ENCODE measurements at places on chromosomes 1 and 21.
A peak's percentile ranks its signal among the peaks of the same experiment; 100 is the strongest.

GRCh38 chr1:111987502-111987901 is 2.0 kb downstream of the KCND3 start:
- DNase-seq, result no peak

DNA sequence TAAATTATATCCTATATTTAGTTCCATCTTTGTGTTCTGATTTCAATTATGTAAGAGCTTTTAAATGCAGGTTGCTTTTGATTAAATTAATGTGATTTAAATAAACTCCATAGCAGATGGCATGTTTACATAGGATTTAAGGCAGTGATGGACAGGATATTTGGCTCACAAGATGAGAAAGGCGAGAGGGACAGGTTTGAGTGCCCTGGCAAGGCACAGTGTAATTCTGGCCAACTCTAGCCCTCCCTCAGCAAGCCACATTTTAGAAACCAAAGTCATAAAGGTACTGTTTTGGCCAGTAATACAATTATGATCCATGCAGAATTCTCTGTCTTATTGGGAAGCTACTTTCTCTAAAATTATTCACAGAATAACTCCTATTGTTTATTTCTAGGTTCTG is 50.6 kb upstream of the C1orf146 start:
- no peak for DNase-seq

GRCh38 chr1:206631085-206631509 is 4.2 kb upstream of the DYRK3 start:
- DNase-seq, result peak; percentile 74

- DNase-seq, result no peak
These were observed 77.9 kb downstream of the POFUT2 start for GRCh38 chr21:45209685-45210284.

DNA sequence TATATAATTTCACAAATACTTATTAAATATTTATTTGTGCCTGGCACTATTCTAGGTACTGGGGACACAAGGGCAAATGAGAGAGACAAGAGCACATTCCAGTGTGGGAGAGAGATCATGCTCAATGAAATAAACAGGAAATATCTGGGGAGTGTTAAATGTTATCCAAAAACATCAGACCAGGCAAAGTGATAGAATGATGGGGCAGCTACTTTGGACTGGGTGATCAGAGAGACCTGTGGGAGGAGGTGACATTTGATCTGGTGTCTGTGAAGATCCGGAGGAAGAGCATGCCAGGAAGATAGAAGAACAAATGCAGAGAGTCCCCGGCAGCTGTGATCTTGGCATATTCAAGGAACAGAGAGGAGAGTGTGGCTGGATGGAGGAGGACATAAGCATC is 27.5 kb upstream of the GNG12 start:
- no peak for DNase-seq

GRCh38 chr1:11153184-11153583 is 36.0 kb upstream of the ANGPTL7 start:
- no peak for DNase-seq

DNA sequence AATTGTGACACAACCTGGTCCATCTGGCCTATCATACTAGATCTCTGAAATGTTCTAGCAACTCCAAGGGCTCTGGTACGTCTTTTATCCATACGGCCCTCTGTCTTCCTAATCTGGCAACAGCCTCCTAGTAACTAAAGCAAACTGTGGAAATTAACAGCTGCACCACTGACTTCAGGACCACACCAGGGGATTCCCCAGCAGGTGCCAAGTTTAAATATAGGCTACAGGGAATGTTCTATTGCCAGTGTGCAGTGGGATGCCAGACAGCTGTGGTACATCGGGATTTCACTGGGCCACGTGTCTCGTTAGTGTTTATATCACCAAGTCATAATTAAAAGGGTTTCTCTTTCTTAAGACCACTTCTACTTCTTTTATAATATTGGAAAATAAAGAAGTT is 94.3 kb downstream of the RGS2 start:
- DNase-seq, result no peak

GRCh38 chr1:28199328-28200233 is 23.1 kb upstream of the PTAFR start:
- no peak for DNase-seq

DNA sequence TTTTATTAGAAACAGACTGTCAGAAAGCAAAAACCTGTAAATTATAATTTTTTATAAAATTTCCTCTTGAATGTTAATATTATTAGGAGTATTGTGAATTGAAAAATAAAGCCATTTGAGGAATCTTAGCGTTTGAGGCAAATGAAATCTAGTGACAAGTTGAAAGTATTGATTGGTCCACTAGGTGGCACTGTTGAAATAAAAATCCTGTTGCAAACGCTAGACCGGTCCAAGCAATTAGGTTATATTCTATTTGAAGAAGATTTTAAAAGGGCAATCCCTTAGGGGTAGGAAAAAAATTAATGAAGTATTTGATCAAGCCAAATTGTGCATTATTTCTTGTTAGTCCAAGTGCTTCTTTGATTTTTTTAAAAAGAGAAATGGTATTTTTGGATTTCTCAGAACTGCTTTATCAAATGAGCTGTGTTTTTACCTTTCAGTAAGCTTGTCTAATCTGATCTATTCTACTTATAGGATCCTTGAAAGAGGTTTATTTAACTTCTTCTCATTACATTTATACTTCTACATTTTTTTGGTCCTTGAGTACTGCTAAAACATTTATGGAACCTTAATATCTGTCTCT is 57.7 kb downstream of the ATG4C start:
- DNase-seq, result peak; percentile 84

GRCh38 chr1:220841293-220841692 is 38.0 kb upstream of the HLX start:
- no peak for DNase-seq

- DNase-seq, result peak; percentile 62
These were observed 34.6 kb upstream of the NID1 start for GRCh38 chr1:236099355-236099974.

DNA sequence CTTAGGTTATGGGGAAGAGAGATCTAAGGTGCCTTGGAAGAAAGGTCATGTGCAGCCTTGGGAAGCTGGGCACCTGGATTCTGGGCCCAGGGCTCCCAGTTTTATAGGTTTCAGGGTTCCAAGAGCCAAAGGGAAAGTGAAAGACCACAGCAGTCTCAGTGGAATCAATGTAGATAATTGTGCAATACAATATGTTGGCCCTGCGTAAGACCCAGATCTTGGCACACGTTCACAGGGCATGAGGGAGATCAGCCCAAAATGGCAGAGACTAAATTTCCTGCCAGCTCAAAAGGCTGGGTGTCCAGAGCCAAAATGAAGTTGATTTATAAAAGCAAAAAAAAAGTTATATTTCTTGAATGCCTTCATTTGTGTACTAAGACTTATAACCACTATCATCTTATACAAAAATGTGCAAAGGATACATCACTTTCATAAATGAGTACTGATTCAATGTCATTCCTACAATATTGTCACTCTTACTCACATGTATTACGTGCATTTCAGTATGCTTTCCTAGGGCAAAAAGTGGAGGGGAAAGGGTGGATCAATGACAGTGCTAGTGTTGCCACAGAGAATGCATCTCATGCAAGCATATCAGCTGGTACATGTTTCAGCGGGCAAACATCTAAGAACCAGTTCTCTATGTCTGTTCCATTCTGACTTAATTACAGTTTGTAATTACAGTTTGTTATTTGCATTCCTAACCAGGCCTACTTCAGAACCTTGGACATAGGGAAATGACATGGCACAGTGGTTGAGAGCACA is 22.5 kb upstream of the NPL start:
- DNase-seq, result no peak

DNA sequence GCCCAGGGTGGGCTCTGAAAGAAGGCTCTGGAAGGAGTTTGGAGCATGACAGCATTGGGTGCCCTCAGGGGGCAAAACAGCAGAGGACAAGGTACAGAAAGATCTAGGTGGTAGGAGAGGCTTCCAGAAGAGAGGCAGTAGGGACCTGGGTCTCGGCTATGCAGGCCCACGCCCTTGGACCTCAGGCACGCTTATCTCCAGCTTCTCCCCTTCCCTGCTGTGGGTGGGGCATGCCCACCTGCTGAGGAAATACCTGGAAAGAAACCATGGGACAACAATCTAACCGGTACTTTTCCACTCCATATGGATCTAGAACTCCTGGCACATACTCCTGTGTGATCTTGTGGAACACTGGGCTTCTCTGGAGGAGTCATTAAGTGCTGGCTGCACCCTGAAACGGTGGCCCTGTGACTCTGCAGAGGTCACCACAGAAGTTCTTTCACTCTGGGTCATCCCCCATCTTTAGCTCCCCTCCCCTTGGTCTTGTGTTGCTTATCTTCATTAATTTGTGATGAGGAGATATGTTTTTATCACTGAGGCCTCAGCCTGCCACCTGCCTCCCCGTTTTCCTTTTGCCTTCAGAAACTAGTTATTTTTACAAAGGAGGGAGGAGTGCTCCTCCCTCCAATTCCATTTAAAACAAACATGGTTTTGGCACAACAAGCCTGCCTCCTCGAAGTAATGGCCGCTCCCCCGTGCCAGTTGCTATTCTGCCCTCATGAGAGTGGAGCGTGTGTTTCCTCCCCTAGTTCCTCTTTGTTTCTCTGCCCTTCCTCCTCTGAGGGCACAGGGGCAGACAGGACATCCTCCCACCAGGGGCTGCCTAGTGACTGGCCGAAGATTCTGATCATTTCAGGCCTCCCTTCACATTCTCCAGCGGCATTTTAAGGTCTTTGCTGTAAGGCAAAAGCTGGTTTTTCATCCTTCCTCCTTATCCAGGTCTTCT is 78.0 kb upstream of the ATP5PO start:
- no peak for DNase-seq

- DNase-seq, result no peak
These were observed 24.6 kb downstream of the PLEKHA6 start for GRCh38 chr1:204335085-204335484.

GRCh38 chr1:178101654-178102053 is 7.8 kb downstream of the RASAL2 start:
- DNase-seq, result no peak

DNA sequence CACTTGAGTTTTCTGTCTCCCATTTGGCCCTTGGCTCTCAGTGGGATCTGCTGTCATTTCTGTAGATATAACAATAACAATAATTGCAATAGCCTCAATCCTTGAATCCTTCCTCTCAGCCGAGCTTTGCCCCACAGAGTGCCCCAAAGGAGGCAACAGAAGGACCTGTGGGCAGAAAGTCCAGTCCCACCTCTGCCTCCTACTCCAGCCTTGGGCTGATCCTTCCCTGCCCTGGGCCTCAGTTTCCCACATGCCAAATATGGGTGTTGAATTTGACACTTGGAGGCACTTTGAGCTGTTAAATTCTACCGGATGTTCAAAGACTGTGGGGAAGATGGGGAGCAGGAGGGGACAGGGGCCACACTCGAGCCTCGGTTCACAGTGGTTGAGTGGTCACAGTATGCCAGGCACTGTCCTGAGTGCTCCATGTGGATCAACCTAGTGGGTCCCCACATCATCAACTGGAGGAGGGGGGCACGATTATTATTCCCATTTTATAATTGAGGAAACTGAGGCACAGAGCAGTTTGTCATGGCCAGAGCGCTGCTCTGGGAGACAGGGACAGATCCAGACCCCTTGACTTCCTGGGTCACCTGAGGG is 307.1 kb downstream of the MATN1 start:
- DNase-seq, result no peak

DNA sequence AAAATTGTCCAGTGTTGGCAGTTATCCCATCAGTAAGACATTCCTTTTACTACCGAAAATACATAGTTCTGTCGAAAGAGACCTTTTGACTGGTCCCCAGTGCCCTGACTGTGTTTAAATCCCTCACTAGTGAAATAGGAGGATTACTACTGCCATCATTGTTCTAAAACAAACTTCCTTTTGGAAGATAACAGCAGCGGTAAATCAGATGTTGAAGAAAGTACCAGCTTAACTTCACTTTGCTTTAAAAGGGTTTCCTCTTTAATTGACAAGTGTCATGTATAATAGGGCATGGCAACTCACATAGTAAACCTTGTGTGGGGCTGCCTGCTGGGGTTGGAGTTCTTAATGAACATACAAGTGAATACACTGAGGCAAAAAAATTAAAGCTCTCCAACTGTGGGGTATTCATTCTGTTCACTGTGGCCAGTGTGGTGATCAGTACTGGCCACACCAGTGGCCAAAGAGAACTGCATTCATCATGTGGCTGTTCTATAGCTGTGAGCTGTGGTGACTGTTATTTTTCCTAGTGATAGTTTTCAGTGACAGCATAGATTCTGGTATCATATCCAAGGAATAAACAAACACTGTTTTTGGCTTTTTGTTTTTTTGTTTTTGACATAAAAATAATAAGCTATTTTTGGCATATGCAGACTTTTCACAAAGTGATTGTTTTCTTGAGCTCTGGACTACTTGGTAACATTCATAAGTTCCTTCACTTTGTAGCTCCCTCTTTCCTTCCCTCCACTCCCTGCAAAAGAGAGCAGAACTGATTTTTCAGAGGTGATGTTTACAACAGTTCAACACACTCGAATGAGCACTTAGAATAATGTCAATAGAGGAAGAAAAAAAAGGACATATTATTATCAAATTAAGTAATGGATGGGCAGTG is 74.5 kb downstream of the NFIA start:
- no peak for DNase-seq

GRCh38 chr1:74396933-74397332 is 115.5 kb downstream of the LRRC53 start:
- DNase-seq, result no peak

DNA sequence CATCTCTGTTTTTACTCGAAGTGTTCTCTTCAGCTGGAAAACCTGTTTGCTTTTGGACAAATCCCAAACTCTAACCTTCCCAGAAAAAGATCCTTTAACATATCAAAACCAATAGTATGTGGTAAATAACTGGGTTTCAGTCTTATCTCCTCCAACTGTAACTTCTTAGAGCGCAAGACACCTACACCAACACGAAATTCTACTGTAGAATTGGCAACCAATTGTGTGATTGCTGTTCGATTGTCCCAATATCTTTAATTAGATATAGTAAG is 5.8 kb upstream of the MPZL1 start:
- DNase-seq, result no peak

GRCh38 chr1:156860113-156860627 is 495 bp upstream of the NTRK1 start:
- DNase-seq, result no peak

DNA sequence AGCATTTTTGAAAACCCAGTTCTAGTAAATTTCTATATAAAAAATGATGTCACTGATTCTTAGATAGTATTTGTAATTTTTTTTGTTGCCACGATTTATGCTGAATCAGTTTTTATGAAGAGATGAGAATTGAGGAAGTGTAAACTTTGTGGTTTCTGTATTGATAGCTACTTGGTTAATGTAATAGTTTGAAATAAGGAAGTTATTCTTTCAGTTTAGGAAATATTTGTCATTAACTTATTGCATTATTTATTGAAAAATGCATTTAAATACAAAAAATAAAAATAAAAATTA is 97.8 kb downstream of the ZFYVE9 start:
- DNase-seq, result no peak
